ENCODE measurements at places on chromosomes 6 and 20.

GRCh38 chr6:160692369-160692959, 9.6 kb upstream of the PLG start:
- DNase-seq: no peak

- DNase-seq: no peak
These were observed 17.8 kb upstream of the FKBP5 start for GRCh38 chr6:35706468-35706867.

DNA sequence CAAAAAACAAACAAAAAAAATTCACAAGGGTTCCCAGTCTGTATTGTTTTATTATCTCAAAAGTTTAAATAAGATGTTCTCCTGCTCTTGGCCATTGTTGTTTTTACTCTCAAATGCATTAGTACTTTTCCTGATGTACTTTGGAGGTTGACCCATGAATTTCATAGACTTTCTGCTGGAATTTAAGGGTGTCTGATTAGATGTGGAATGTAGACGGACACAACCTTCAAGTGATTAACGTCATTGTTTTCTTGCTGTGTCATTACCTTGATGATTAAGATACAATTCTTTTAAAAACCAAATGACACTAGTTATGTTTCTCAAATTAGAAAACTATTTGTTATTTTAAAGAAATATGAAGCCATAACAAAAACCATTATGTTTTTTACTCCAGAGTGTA, 421.4 kb upstream of the RUNX2 start:
- no peak for DNase-seq

GRCh38 chr20:44637522-44638372, 13.8 kb downstream of the ADA start:
- DNase-seq: no peak

GRCh38 chr20:37316116-37316774, 26.8 kb downstream of the MANBAL start:
- no peak for DNase-seq
